Amniotic epithelial cell (primary cell): ENCODE measurements at places on chromosomes 5 and 9.

GRCh38 chr5:142364251-142365145 is 39.7 kb upstream of the SPRY4 start:
- no peak for DNase-seq

DNA sequence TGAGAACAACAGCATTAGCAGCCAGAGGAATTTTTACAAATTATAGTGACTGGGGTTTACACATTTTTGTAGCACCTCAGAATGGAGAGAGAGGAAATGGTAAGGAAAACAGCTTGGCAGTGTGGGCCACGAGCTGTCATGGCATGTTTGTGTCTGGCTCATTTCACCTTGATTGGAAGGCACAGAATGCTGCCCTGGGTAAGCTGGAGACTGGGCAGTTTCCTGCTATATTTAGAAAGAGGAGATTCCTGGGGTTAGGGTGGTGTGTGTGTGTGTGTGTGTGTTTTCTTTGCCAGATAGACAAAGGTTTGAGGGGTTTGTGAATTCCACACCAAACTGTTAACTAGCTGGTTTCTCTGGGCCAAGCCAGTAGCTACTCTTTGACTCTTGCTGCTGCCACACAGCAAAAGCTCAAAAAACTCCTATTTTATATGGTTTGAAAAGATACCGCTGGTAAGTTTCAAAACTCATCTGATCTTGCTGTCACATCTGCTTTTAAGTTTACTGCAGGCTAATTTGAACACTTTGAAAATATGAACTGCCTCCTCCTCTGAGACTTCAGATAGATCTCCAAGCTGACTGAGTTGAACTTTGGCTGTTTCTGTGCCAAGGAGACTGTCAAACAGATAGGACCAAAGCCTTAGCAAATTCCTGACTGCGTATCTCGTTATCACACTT is 9.1 kb downstream of the ARHGAP26 start:
- no peak for DNase-seq

GRCh38 chr5:27568811-27569210 is 530.4 kb upstream of the CDH9 start:
- DNase-seq: peak; percentile 7

DNA sequence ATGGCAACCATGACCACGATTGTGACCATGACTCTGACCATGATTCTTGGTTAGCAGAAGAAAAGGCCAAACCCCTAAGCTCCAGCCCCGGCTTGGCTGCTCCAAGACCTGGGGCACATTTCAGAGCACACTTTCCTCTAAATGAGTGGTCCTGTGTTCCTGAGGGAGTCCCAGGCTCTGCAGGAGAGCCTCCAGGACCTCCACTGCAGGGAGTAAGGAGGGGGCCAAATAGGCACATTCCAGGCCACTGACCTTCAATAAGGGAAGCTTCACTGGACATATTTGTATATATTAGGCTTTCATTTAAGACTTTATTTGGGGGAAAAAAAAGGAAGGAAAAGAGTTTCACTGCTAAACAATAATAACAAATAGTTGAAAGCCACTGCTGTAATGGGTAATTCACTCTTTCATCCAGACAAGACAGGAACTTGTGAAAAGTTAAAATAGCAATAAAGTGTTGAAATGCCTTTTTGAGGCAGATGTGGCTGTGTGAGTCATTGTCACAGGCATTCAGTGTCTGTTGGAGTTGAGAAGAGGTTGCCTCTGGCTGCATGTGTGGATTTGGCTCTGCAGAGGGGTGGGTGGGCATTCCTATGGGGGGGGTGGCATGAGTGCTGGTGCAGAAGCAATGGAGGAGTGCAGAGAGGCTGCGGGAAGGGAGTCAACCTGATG is 63.9 kb upstream of the TGFBR1 start:
- DNase-seq: peak; percentile 70

DNA sequence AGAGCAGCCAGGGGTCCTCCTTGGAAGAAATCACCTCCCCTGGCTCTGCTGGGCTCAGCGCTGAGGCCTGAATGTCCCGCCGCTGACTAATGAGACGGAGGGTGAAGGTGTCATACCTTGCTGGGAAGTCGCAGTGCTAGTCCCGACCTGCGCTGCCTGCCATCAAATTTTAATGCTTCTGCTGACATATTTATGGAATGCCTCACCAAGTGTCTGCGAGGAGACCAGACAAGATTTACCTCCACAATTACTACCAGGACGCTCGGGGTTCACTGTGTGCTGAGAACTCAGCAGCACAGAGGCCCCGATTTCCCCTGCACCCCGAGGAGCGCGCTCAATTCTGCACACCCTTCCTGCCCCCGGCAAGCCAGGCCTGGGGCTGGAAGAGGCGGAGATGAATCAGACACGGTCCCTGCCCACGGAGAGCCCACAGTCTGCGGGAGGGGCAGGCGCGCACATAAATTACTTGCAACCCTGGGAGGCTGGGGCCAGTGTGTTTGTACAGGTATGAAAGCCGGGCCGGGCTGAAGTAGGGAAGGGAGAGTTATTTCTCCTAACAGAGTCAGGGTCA is 175.2 kb downstream of the PAX5 start:
- no peak for DNase-seq

DNA sequence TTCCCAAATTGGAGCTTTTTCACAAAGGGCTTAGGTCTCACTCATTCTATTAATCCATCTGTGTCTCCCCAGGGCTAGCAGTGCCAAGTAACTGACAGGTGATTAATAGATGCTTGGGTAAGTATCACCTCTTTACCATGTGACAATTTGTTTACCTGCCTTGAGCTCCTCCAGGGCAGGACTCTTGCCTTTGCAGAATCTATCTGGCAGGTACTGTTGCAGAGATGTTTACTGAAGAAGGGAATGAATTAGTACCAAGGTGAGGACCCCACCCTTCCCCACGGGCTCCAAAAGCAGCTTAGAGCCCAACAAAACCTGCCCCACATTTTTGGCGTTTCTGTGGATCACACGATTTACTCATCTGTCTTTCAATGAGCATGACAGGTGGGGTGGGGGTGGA is 698 bp upstream of the TGFBI start:
- no peak for DNase-seq

DNA sequence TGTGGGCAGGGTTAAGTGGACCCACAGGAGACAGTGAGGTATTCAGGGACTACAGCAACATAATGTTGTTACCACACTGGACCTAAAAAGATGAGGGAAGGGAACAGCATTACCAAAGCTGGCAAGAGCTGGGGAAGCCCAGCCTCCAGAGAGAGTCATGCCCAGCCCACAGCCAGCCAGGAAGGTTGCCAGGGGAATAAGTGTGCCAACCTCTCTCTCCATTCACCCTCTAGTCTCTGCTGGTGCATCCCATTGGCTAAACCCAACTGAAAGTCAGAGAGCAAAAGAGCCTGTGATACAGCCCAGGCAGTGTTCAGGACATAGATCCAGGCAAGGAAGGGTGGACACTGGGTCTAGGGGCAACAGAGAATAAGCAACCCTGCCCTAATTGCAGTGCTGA is 35.8 kb upstream of the AFAP1L1 start:
- no peak for DNase-seq

DNA sequence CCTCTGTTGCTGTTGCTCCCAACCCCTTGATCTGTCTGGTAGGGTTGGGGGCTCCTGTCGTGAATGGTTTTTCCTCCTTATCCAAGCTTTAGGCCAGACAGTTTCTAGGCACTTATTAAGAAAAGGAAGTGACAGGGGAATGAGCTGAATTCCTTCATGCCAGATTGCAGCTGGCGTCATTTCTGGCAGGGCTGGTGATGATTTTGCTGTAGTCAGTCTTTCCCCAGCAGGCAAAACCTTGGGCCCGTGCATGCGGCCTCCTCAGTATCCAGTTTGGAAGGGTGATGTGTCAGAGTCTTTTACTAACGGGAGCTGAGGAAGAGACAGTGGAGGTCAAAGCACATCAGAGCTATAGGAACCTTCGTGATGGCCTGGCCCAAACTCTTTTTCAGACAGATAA is 58.8 kb downstream of the COL27A1 start:
- DNase-seq: no peak

DNA sequence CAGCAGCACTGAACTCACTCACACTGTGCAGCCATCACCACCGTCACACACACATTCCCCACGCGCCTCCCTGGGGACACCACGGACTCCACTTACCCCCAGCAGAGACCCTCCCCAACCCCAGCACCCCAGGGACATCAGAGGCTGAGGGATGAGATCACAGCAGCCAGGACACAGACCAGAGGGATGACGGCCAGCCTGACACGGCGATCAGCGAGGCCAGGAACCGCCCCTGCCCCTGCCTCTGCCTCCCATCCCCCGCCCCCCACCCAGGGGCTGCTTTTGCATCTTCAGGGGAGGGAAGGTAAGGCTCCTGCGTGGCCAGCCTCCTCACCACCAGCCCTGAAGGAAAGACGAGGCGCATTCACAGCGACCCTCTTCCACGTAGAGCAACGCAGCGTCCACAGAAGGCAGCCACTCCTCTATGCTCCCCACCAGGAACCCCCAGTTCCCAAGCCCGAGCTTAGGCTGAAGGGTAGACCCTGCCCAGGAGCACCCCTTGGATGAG is 104.5 kb downstream of the VAV2 start:
- DNase-seq: no peak

- DNase-seq: no peak
Observed at GRCh38 chr9:92617951-92618510, 51.9 kb downstream of the IPPK start.

GRCh38 chr5:169832845-169833244 is 147.4 kb downstream of the INSYN2B start:
- no peak for DNase-seq

- no peak for DNase-seq
Observed at GRCh38 chr5:177320879-177321278, 9.2 kb upstream of the MXD3 start.

DNA sequence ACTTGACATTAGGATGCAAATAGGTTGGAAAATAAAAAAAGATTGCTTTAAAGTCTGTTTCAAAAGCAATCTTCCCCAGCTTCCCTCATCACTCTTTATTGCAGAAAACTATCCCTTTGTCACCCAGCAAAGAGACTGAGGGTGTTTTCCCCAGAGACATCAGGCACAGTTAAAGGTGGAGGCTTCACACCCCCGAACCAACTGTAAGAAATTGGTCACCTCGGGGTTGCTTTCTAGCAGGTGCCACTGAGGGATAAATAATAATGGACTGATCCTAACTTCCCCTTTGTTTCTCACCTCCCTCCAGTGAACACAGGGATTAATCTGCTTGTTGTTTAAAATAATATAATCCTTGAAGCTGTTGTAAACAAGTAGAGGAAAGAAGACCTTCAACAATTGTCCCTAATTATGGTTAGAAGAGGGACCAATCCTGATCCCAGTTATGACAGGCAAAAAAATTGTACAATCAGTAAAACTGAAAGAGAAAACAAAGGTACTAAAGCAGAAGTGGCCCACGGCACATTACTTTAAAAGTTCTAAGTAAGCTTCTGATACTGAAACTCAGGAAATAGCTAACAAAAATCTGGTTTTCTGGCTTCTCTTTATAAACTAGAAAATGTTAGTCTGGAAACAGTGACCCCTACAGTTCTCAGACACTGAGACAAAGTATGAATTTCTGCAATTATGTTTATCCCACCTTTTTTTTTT is 6.6 kb upstream of the PCSK1 start:
- DNase-seq: no peak

- peak; percentile 12 for DNase-seq
Observed at GRCh38 chr5:14872070-14872989, 752 bp upstream of the ANKH start.

- DNase-seq: no peak
Observed at GRCh38 chr5:100516285-100516684, 18.9 kb upstream of the FAM174A start.

GRCh38 chr5:145990170-145990569 is 53.8 kb downstream of the SH3RF2 start:
- no peak for DNase-seq
